ENCODE measurements at places on chromosomes 7 and 10.

- no peak for DNase-seq
These were observed 43.1 kb downstream of the CCDC71L start for GRCh38 chr7:106617860-106618259.

DNA sequence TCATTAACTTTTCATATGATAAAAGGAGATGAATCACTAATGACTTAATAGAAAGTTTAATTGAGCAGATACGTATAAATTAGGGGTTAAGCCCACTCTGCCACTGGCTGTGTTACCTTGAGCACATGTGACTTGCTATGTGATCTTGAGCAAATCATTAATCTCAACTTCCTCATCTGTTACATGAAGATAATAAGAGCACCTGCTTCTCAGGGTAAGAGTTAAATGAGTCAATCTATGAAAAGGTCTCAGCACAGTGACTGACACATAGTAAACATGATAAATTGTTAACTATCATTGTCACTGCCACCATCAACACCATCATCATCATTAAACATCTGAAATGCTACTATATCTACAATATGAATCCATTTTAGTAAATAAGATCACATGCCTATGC, 110.8 kb downstream of the TPK1 start:
- peak; percentile 15 for DNase-seq

- no peak for DNase-seq
These were observed 25.4 kb downstream of the RBM33 start for GRCh38 chr7:155669717-155670505.

DNA sequence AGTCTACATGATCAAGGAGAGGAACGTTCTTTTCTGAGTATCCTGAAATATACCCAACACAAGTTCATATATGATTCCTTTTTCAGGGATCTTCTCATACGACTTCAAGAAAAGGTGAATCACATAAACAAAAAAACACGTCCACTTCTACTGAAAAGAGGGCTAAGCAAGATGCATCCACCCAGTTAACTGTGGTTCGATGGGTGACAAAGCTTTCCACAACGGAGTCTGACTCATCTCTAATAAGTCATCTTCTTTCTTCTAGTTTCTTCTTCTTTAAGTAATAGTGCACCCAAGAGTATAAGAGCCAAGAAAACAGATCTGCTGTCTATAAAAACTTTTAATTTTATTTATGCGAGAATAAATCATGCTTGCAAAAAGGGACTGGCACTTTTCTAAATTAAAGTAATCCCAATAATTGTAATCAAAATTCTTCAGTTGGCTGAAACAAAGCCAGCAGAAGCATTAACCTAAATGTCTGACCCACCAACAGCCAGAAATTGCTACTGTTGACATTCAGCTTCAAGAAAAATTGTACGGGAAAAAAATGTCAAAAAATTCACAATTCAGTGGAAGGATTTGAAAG, 146.9 kb upstream of the ANK3 start:
- no peak for DNase-seq

GRCh38 chr10:1737222-1738061, at the start of gene ADARB2:
ADARB2 (minus strand) TSS chr10:1737525.
- peak; percentile 52 for DNase-seq

GRCh38 chr7:114021135-114021534, 102.3 kb upstream of the PPP1R3A start:
- no peak for DNase-seq

- DNase-seq: no peak
These were observed 40.0 kb downstream of the VOPP1 start for GRCh38 chr7:55532150-55532917.

DNA sequence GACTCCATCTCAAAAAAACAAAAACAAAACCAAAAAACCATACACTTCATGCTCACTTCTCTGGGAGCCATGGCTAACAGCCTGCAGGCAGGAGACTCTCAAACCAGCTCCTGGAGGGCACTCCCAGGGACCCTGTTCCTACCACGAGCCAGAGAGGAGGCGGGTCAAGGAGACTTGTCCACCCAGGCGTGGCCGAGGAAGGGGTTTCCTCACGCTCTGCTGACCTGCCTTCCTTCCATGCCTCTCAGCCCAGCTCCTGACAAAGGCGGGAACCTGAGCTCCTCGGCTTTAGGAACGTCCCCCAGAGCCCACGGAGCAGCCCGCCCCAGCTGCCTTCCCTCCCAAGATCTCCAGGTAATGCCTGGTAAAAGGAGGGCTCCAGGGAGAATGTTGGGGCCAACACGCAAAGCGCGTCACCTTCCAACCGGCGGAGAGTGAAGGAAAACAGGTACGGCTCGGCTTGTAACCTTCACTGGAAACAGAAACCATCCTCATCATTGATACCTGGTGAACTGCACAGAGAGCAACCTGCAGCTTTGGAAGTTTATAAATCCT, 9.5 kb downstream of the GPR146 start:
- DNase-seq: no peak

Data from NCI-H1436 treated with DMSO at 0.1 percent for 48 hours (cell line).